ENCODE measurements at places on chromosomes 12 and 14.
A peak's percentile ranks its signal among the peaks of the same experiment; 100 is the strongest.

- DNase-seq = no peak
These were observed 91.1 kb downstream of the ARMH4 start for GRCh38 chr14:58060898-58061297.

GRCh38 chr12:47071241-47071852 lies 8.1 kb upstream of the PCED1B start:
- peak; percentile 33 for DNase-seq

DNA sequence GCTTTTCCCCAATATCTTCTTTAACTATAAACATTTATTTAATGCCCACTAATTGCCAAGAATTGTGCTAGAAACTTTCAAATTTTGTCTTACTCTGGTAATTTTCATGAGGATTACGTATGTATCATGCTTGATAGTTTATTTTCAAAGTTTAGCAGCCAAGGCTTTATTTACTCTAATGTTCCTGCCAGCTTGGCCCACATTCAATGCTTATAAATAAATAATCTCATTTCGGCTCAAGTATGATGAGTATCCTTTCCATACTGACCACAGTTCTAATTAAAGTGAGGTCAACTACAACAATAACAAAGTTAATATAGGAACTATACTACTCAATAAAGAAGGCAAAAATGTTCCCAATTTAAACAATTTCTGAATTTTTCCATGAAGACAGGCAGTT lies 259.2 kb downstream of the MED13L start:
- DNase-seq = no peak

DNA sequence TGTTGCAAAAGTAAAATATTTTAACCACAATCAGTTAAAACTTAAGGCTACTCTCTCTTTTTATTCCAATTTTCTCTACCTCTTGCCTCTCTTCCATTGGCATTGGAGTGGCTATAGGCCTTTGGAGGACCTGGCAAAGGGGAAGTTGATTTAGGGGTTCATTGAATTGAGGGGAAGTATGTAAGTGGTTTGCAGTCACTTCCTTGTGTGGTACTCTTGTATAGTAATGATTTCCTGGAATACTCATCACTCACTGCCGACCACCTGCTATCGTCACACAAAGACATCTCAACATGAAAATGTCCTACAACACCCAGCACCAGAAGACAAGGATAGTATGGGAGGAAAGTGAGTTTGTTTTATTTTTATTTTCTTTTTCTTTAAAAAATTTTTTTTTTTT lies 45.7 kb upstream of the CPM start:
- DNase-seq = no peak

DNA sequence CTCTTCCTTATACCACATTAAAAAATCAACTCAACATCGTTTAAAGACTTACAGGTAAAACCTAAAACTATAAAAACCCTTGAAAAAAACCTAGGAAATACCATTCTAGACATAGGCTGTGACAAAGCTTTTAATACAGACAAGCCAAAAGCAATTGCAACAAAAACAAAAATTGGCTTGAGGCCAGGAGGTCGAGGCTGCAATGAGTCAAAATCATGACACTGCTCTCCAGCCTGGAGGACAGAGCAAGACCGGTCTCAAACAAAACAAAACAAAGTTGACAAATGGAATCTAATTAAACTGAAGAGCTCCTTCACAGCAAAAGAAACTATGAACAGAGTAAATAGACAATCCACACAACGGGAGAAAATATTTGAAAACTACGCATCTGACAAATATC lies 1057.8 kb downstream of the FSCB start:
- no peak for DNase-seq

- no peak for DNase-seq
These were observed 47.7 kb upstream of the PAPLN start for GRCh38 chr14:73189651-73190050.

DNA sequence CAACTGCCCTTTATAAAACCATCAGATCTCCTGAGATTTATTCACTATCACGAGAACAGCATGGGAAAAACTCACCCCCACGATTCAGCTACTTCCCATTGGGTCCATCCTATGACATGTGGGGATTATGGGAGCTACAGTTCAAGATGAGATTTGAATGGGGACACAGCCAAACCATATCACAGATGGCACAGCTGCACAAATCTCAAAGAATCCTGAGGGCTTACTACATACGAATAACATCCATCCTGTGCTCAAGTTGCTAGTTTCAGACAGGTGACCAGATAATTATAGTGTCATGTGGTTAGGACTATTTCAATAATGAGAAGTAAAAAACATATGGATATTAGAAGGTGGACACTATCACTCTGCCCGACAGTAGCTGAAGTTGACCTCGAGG lies 211.2 kb downstream of the NUAK1 start:
- no peak for DNase-seq

DNA sequence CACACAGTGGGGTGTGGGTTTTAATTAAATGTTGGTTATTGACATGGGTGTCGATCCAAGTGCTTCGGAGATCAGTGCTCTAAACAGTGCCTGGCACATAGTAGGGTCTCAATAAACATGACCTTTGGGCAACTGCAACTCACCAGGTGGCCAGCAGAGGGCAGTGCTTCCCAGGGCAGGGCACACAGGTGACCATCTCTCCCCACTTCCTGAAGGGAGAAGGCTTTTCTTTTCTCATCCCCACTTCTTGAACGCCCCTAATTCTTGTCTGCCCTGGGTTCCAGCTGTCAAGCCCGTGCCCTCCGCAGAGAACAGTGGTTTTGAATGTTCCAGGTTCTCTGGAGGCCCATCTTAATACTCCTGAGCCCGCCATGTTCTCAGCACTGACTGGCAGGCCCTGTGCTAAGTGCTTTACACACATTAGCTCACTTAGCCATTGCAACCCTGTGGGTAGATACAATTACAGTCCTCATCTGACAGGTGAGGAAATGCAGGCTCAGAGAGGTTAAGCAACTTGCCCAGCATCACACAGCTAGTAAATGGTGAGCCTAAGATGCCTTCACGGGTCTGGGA lies 16.3 kb downstream of the RAPGEF3 start:
- peak; percentile 76 for DNase-seq

GRCh38 chr12:45468751-45469615 lies 253.1 kb downstream of the ANO6 start:
- no peak for DNase-seq

GRCh38 chr12:49293056-49293956 lies 1.6 kb upstream of the PRPH start:
- no peak for DNase-seq

DNA sequence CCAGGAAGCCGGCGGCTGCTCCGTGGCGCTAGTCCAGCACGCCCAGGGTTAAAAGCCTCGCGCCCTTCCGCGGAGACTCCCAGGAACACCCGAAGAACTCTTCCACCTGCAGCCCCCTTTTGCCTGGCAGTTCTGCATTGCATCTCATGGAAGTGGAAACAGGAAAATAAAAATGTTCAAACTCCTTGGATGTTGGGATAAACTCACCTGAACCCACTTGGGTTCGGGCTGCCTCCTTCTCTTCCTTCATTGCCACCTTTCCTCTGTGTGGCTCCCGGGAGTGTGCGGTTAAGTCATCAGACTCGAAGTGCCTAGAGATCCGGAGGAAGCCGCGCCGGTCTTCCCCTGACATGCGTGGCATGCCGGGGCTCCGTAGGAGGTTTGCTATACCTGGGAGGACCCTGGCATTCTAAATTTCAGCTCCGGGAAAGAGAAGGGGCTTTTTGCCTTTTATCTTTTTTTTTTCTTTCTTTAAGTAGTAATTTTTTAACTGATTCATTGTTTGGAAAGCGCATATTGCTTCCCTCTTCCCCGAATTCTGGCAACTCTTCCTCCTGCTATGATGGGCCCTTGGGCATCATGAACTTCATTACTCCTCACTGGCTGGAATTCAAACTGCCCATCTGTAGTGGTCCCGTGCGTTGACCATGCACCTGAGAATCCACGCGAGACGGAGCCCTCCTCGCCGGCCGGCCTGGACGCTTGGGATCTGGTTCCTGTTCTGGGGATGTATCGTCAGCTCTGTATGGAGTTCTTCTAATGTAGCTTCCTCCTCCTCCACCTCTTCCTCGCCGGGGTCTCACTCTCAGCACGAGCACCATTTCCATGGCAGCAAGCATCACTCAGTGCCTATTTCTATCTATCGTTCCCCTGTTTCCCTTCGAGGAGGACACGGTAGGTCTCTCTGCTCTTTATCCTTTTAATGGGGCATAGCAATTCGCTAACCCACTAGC lies 931.4 kb downstream of the DIO2 start:
- no peak for DNase-seq

- DNase-seq = no peak
These were observed at the start of gene NKX2-1 for GRCh38 chr14:36519431-36520321. Gene NKX2-1 (minus strand): TSS chr14:36520232. CDS start chr14:36520129, 103 bp downstream.

DNA sequence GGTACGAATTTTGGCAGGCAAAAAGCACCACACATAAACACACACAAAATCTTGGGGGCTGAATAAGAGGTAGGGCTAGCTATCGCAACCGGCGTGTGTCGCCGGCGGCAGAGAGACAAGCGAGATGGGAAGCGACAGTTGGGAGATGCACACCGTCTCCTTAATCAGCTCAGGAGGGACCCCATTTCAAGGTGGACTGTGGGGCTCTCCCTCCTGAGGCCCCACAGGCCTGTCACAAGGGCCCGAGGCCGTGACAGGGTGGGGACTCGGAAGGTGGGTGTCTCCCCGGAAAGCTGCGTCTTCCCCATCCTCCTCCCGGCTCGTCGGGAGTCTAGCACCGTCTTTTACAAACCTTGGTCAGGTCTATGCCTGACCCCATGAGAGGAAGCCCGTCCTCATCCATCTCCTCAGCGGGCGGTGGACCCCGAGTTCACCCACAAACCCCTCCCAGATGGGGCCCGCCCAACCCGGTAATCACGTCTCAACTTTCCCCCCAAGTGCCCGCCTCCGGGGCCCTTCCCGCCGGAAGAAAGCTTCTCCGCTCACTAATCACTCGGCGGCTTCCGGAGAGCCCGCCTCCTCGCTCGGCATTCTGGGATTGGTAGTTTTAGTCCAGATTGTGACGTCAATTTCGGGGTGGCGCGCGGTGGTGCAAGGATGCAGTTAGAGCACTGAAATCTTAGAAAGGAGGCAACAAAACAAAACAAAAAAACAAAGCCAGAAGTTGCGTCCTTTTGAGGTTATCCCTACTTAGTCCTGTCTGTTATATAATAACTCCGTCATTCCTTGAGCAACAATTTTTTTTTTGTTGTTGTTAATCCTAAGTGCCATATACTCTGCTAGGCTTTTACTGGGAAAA lies at the start of gene WASHC3:
TSS of gene WASHC3 (minus strand) at position 432 of the 859 bp plus-strand sequence. CDS start at position 403, 29 bp downstream.
- peak; percentile 97 for DNase-seq

GRCh38 chr14:23950411-23951135 lies 3.0 kb upstream of the DHRS4 start:
- DNase-seq = no peak

DNA sequence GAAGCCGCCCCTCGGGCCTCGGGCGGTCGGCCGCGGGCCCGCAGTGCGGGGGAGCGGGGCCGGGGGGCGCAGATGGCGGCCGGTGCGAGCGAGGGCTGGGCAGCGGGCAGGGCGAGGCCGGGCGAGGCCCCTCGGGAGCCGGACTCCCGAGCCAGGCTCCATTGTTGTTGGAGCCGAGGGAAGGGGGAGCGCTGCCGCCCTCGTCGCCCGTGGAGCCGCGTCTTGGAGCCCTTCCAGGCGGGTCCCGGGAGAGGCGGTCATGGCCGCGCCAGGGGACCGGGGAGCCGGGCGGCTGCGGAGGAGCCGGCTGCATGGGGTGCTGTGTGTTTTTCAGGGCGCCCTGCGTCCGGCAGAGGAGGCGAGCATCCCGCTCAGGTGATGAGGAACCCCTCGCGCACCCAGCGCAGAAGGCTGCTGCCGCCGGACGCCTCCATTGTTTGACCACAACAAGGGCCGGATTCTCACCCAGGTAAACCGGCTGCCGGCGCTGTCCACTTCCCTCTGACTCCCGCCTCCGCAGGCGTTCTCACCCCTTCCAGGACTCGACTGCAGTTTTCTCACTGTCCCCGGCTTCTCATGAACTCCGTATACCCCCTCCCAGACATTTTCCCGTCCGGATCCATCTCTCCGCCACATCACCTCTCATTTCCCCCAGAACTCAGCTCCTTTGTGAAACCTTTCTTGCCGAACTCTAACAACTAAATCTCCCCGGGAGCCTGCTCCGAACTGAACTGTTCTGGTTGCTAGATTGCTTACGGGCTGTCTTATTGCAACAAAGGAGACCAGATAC lies 732 bp downstream of the ZNF664 start:
- peak; percentile 9 for DNase-seq

- no peak for DNase-seq
These were observed at the start of gene AKT1 for GRCh38 chr14:104794993-104795780. Gene AKT1 (minus strand): TSS chr14:104795748. CDS start chr14:104792643, 3,105 bp downstream.

DNA sequence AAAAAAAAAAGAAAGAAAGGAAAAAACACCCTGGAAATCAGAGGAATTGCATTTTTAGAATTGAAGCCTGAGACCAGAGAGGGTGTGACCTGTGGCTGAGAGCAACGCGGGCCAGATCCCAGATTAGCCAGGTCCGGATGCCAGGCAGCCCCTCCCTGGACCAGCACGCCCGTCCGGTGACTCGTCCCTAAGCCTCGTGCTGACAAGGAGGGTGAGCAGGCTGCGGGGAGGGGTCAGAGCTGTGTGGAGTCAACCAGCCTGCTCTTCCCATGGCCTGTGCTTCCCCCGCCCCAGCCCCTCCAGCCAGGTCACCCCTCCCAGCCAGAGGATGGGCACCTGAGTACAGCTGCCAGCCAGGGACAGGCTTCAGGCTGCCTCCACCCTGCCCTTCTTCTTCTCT lies 4.2 kb upstream of the KLC1 start:
- no peak for DNase-seq

GRCh38 chr12:66746489-66747201 lies 67.8 kb upstream of the GRIP1 start:
- DNase-seq = no peak

DNA sequence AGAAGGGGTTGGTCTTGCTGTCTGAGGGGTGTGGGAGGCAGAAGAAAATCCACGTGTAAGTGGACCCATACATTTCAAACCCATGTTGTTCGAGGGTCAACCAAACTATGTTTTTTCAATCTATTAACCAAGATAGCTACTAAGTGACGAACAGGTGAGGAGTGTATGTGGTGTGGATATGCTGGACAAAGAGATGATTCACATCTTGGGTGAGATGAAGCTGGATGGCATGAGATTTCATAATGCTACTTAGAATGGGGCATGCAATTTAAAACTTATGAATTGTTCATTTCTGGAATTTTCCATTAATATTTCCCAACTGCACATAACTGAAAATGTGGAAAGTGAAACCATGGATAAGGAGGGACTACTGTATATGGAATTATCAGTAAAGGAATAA lies 17.9 kb upstream of the KTN1 start:
- DNase-seq = no peak

GRCh38 chr12:124750149-124750656 lies 113.5 kb downstream of the SCARB1 start:
- no peak for DNase-seq

Measured in activated CD4-positive, alpha-beta T cell treated with anti-CD3 and anti-CD28 coated beads, Interleukin-2, amount 50 U/mL, for 16 hours (primary cell).